ENCODE measurements at places on chromosomes 3 and 15. TPM values are rescaled to one million over a fixed set of nuclear protein-coding genes. Genes with fewer than 3 reads are reported as not detected.

DNA sequence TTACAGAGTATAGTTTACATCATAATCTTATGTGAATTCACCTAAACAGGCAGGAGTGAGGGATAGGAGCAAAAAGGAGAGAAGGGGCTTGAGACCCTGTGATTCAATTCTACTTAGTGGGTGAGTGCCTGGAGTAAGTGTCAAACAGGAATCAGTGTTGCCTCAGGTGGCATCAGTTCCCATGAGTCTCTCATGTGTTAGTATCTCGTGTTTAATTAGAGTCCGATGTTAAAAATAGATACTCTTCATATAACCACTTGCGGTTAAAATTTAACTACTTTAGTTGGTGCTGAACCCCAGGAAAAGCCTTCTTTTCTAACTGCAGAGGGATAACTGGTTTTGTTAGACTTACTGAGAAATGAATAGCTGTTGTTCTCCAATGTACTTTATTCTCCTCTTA lies 251.5 kb downstream of the SUCLG2 start:
- no peaks in the 10 kb centered on the region for H3K36me3 ChIP-seq
- H3K27ac ChIP-seq = no peak overlapping the region
- no peak overlapping the region for H3K4me3 ChIP-seq
- no peaks in the 10 kb centered on the region for H3K4me1 ChIP-seq
- no peak for DNase-seq

DNA sequence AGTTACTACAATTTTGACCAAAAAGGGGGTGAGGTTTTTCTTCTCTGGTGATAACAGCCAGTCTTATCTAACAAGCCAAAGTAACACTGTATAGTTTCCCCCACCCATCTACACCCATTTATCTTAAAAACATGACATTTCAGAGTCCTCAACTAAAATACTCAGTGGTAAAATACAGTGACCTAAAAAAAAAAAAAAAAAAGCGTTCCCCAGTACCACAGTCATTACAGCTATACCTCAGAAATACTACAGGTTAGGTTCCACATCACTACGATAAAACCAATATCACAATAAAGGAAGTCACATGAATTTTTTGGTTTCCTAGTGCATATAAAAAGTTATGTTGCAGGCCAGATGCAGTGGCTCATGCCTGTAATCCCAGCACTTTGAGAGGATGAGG lies 13.8 kb downstream of the DENND4A start:
- H3K36me3 ChIP-seq = no peaks in the 10 kb centered on the region
- H3K27ac ChIP-seq = no peak overlapping the region
- H3K4me1 ChIP-seq = no peaks in the 10 kb centered on the region
- DNase-seq = no peak

DNA sequence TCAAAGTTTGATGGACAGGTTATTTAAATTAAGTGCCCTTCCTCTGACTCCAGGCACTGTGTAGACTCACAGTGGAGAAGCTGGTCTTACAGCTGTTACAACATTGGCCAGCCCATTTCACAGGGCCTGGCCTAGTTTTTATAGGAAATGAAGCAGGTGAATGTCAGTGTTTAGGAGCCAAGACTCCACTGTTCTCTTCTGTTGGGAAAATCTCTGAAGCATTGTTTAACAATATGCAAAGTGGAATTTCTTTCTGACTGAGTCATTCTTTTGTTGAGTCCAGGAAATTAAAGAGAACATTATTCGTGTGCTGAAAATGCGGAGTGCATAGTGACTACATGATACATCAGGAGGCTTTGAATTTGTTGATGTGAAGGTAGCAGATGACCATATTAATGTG lies 64.7 kb downstream of the ARRDC4 start:
- H3K27me3 ChIP-seq = 0 out of 2 replicates have a peak, but pooled peaks cover under 1% of the 10 kb centered on the region
- no peak overlapping the region for H3K27ac ChIP-seq
- no peaks in the 10 kb centered on the region for H3K4me1 ChIP-seq
- no peak overlapping the region for H3K4me3 ChIP-seq
- no peaks in the 10 kb centered on the region for H3K36me3 ChIP-seq

DNA sequence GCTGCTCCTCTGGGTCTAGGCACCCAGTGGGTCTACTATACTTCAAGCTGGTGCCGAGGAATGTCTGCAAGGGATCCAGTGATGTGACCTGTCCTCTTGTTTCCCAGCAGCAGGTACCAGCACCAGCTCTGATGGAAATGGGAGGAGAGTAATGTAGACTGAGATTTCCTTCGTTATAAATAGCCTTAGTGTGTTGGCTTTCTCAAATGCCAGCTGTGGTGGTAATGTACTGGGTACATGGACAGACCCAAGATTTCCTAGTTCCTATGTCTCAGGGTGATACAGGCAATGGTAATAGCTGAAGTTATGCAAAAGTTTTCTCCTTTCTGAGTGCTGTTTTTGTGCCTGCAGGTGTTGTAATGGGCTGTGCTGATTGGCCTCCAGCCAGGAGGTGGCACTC lies 33.0 kb upstream of the ABI3BP start:
- no peak overlapping the region for H3K27ac ChIP-seq
- no peaks in the 10 kb centered on the region for H3K36me3 ChIP-seq
- no peak overlapping the region for H3K4me3 ChIP-seq
- no peaks in the 10 kb centered on the region for H3K27me3 ChIP-seq

- no peaks in the 10 kb centered on the region for H3K4me1 ChIP-seq
- no peaks in the 10 kb centered on the region for H3K27me3 ChIP-seq
- no peaks in the 10 kb centered on the region for H3K36me3 ChIP-seq
- H3K4me3 ChIP-seq = no peak overlapping the region
- H3K27ac ChIP-seq = no peak overlapping the region
These were observed 36.4 kb upstream of the TMEM45A start for GRCh38 chr3:100455841-100456550.

- no peaks in the 10 kb centered on the region for H3K36me3 ChIP-seq
- H3K4me3 ChIP-seq = no peak overlapping the region
- DNase-seq = no peak
- no peak overlapping the region for H3K27ac ChIP-seq
These were observed 36.6 kb upstream of the SLC9A9 start for GRCh38 chr3:143884861-143885260.

DNA sequence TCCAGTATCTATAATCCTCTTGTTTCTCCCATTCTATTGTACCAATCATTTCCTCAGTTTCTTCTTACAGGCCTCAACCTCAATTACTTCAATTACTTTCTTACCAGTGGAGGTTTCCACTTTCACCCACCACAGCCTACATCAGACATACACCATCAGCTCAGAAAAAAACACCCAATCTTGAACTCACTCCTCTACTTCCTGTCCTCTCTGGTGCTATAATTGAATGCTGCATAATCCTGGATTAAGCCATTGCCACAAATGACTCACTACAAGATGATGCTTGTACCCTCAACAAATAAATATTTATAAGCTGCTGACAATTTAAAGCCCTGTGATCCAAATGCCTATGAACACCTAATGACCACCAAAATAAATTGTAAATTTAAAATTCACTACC lies 18.5 kb downstream of the RYK start:
- no peak overlapping the region for H3K4me3 ChIP-seq
- H3K27ac ChIP-seq = no peak overlapping the region
- peaks cover 6% of the 10 kb centered on the region for H3K4me1 ChIP-seq
- DNase-seq = no peak
- no peaks in the 10 kb centered on the region for H3K27me3 ChIP-seq

DNA sequence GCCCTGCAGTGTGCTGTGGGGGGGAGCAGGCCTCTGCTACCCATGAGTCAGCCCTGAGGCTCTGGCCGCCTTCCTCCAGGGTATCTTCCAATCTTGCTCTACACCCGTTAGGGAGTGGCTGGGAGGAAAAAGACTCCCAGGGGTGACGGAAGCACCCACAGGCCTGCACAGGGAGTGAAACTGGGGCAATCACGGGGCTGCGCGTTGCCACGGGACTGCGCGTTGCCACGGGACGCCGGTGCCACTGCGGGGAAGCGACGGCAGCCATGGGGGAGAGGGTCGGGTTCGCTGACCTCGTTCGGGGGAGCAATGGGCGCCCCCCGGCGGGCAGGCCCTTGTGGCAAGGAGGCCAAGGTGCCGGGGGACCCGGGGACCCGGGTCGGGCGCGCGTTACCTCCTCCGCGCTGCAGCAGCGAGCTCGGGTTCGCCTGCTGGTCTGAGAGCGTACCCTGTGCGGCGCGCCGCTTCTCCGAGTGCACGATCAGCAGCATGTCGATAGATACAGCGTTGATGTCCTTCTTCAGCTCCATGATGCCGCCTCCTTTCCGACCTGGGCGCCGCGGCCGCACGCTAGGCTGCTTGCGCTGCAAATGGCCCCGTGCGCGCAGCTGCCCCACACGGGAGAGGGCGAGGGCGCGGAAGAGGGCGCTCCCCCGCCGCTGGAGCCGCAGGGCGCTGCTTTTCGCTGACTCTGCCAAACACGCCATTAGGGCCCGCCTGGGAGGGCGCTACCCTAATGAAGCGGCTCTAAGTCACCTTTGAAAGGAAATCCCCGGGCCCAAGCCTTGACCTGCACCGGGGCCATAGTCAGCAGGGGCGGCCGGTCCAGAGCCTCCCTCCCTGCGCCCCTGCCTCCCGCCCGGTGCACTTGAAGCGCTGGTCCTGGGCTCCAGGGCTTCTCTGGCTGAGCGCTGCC lies at the start of gene KY:
Gene KY (minus strand): TSS at position 592 of the 916 bp plus-strand sequence. CDS start 62 bp downstream, at position 530.
- no peak within 1 kb of the TSS for H3K27ac ChIP-seq
- peaks cover 7% of the 10 kb centered on the region for H3K36me3 ChIP-seq
- 0 out of 2 replicates have a peak, but pooled peaks cover 5% of the 10 kb centered on the region for H3K4me1 ChIP-seq
- DNase-seq = peak; percentile 83

- H3K27ac ChIP-seq = peak overlapping the region; percentile 98
- no peak for DNase-seq
- H3K4me1 ChIP-seq = peaks cover 24% of the 10 kb centered on the region
These were observed 110.4 kb upstream of the PFN2 start for GRCh38 chr3:150081084-150081483.

GRCh38 chr3:138470687-138471086 lies 36.3 kb downstream of the ESYT3 start:
- H3K27me3 ChIP-seq = no peaks in the 10 kb centered on the region
- no peak overlapping the region for H3K27ac ChIP-seq
- no peak for DNase-seq
- H3K4me1 ChIP-seq = peaks cover 5% of the 10 kb centered on the region

DNA sequence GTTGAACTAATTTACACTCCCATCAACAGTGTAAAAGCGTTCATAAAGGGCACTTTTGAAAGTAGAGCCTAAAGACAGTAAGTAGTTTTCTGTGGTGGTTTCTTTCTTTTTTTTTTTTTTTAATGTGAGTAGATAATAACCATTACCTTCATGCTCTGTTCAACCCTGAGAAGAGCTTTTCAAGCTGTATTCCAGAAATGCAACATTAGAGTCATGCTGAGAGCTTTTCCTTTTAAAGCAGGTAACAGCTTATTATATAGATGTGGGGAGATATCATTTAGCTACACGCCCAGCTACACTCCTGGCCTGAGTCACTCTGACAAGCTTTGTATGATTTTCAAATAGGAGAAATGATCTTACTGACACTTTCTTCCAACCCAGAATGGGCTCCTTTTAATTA lies 96.2 kb upstream of the ARHGEF26 start:
- no peak overlapping the region for H3K4me3 ChIP-seq
- DNase-seq = no peak
- H3K4me1 ChIP-seq = no peaks in the 10 kb centered on the region
- no peak overlapping the region for H3K27ac ChIP-seq

- DNase-seq = no peak
- peaks cover 21% of the 10 kb centered on the region for H3K4me1 ChIP-seq
- no peaks in the 10 kb centered on the region for H3K36me3 ChIP-seq
- H3K4me3 ChIP-seq = no peak overlapping the region
- H3K27ac ChIP-seq = no peak overlapping the region
- no peaks in the 10 kb centered on the region for H3K27me3 ChIP-seq
These were observed 2.9 kb downstream of the ITPR1 start for GRCh38 chr3:4496087-4496452.

Gene RFX7
- 2.7 TPM for polyA plus RNA-seq

Gene ESYT3
- polyA plus RNA-seq = 0.24 TPM

Gene TPM1
- polyA plus RNA-seq = 1,371 TPM

Gene CCR8
- not detected for polyA plus RNA-seq

Gene C3orf70
- polyA plus RNA-seq = under 0.01 TPM

Gene CCR2
- not detected for polyA plus RNA-seq

Gene TMEM207
- not detected for polyA plus RNA-seq

Gene PLA2G4D
- polyA plus RNA-seq = not detected

Gene PATL2
- polyA plus RNA-seq = 0.13 TPM

Gene GPR27
- polyA plus RNA-seq = 0.16 TPM

Measured in SK-N-SH (cell line).